ENCODE measurements at places on chromosomes 1 and 21. TPM values are rescaled to one million over a fixed set of nuclear protein-coding genes. Genes with fewer than 3 reads are reported as not detected.

Gene KCNK2
- total RNA-seq = 2.0 TPM

Gene SRM
- 46.1 TPM for total RNA-seq

Gene AVPR1B
- not detected for total RNA-seq

Gene ASTN1
- not detected for total RNA-seq

Gene PRELP
- not detected for total RNA-seq

Gene AGT
- not detected for total RNA-seq

Gene C1orf115
- 10.3 TPM for total RNA-seq

Gene RHBDL2
- not detected for total RNA-seq

Gene KCNJ9
- total RNA-seq = not detected

Gene ST6GALNAC5
- 2.1 TPM for total RNA-seq

Gene ALDH4A1
- total RNA-seq = 10.1 TPM

Gene C1orf210
- total RNA-seq = not detected

Gene MAST2
- 9.9 TPM for total RNA-seq

Gene NR5A2
- 2.2 TPM for total RNA-seq

Gene NR1I3
- total RNA-seq = not detected

Gene RNU1-1
- not detected for total RNA-seq

All from SK-MEL-5 (cell line).